Karpas-422 (cell line): ENCODE measurements at places on chromosomes 5 and 9.

DNA sequence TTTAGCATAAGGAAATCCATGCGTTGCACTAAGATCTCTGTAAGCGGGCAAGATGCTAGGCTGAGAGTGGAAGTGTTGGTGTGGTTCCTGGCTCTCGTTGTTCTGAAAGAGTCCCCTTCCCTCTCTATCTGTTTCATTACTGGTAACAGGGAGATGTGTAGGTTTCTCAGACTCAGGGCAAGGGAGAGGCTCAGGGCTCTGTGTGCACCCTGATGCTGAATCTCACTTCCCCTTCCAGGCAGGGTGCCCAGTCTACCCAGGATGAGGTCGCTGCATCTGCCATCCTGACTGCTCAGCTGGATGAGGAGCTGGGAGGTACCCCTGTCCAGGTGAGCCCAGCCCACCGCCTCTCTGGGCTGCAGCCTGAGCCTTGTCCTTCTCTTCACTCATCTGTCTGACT is 45.7 kb downstream of the STOM start:
- DNase-seq: peak; percentile 48

DNA sequence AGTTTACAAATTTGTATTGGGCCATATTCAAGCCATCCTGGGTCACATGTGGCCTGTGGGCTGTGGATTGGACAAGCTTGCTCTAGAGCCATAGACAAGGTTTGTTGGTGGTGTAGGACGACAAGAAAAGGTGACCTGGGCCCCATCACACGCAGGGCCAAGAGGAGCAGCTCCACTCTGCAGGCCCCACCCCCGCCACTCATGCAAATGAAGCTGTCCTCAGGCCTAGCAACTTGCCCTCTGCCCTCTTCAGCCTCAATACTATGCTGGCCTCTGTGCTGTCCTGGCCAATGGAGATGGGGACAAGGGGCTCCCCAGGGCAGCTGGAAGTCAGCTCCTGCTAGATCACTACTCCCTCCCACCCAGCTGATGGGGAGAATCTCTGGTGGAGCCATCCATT is 55.2 kb upstream of the TMEM252 start:
- DNase-seq: no peak

DNA sequence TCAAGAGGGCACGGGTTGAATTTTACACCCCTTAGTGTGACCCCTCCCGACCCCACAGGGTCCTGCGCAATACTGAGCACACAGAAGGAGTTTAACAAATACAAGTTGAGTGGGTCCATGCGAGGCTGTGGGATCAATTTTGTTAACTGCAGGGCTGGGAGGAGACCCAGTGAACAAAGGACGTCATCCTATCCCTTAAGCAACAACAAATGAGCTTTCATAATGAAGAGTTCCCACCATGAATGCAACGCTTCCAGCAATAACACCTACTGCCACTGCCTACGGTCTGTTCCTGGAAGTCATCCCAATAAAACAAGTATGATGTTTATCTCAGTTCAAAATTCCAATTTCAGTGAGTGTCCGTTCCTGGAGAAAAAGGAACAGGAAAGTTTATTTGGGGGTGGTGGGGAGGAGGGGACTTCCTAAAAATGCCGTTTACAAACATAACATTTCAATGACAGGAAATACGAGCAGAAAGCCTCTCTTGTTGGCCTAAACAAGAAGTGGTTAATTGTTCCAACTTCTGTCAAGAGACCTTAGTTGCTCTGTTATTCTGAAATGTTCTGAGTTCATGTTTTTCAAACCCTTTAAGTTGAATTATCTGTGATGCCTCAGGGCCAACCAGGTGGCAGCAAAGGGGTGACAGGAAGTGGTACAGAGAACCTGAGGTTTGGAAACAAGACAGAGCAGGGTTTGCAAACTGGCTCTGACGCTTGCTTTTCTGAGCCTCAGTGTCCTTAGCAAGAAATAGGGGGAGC is 65.8 kb upstream of the PLPP6 start:
- DNase-seq: no peak

GRCh38 chr5:140076788-140077187 is 33.7 kb upstream of the NRG2 start:
- DNase-seq: no peak

DNA sequence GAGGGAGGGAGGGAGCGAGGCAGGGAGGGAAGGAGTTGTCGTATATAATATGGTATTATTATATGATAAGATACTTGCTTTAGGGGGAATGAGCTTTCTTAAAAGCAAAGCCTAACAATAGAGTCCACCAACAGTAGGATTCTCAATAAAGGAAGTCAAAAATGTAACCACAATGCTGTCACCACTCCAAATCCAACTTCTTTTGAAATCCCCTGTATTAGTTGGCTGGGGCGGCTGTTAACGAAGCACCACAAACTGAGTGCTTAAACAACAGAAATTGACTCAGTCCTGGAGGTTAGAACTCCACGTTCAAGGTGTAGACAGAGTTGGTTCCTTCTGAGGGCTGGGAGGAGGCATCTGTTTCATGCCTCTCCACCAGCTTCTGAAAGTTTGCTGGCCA is 23.1 kb downstream of the GAS1 start:
- DNase-seq: no peak
